Globus pallidus (tissue), 1 donor: ENCODE measurements at places on chromosomes 16 and 17.

- no peak for DNase-seq
Measured at GRCh38 chr17:17181666-17182597, 24.2 kb downstream of the PLD6 start.

DNA sequence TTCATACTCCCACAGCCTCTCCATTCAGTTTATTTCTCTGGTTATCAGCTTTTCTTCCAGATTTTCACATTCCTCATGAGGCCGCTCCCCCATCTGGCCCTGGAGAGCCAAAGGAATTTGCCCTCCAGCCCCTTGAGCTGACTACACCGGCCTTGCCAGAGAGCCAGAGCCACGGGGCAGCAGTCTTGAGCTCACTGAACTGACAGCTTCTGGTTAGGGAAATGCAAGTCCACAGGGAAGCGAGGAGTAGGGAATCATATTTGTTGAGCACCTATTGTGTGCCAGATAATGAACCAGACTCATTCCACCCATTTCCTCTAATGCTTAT is 102.4 kb downstream of the ABCC12 start:
- DNase-seq, result no peak

DNA sequence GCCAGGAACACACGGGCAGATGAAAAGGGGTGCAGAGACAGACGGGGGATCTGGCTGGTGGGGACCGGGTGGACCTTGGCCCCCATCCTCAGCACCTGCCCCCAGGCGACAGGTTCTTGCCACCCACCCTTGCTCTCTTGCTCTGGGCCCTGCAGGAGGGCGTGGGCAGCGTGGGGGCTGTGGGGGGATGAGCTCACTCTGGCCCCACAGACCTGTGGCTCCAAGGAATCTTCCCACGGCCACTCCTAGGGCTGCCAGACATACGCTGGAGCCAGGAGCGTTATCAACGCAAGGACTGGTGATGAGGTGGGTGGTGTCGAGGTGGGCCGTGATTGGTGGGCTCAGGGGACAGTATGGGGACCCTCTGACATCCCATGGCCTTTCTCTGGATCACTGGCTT is 6.3 kb downstream of the CTRB1 start:
- DNase-seq, result no peak

DNA sequence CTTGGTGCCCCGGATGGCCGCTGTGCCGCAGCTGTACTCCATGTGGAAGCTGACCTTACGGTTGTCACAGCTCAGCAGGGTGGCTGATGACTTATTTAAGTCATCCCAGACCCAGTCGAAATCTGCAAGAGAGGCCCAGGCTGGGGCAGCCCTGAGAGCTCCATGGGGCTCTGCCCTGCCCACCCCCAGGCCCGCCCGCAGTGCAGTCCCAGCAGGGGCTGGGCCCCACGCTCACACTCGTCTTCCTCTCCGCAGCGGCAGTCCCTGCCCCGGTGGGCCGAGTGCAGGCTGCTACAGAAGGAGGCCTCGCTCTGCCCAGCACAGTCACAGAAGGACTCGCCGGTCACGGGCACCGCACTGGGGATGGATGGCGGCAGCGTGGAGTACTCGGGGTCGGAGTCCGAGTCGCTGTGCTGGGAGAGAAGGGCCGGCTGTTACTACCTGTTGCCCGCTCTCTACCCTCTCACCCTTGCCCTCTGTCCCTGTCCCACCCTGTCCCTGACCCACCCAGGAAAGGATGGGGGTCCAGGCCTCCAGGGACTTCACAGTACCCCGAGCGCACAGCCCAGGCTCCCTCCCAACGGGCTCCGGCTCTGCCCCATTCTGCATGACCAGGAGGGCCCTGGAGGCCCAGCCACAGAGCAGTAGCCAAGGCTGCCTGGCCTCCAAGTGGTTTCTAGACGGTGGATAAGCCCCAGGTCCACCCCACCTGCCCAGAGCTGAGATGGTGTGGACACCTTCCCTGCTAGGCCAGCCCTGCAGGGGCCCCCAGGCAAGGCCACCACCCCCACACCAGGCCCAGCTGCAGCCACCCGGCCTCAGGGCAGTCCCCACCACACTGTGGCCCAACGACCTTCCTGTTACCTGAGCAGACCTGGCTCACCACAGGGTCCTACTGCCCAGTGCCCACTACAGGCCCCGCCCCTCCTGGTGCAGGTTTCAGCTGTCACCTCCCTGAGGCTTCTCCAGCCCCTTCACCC is 3.9 kb downstream of the SPSB3 start:
- DNase-seq, result no peak

GRCh38 chr16:86044241-86044671 is 145.3 kb downstream of the IRF8 start:
- no peak for DNase-seq
